NCI-H2081 (cell line): ENCODE measurements at places on chromosomes 2 and 18.

DNA sequence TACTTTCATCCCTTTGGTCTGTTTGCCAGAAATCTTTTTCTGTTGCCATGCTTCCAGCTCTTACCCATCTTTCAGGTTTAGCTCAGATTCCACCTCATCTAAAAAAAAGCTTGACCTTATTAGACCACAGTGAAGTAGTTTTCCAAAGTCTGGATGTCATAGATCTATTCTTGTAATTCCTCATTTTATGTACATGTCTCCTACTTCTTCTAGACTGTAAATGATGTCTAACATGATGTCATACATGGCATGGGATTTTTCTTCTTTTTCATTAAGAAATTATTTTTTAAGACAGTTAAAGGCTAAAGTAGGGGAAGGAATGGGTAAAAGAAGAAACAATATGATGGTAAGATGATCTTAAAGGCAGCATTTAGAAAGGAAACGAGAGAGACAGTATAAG, 11.3 kb downstream of the GLS start:
- no peak for DNase-seq

DNA sequence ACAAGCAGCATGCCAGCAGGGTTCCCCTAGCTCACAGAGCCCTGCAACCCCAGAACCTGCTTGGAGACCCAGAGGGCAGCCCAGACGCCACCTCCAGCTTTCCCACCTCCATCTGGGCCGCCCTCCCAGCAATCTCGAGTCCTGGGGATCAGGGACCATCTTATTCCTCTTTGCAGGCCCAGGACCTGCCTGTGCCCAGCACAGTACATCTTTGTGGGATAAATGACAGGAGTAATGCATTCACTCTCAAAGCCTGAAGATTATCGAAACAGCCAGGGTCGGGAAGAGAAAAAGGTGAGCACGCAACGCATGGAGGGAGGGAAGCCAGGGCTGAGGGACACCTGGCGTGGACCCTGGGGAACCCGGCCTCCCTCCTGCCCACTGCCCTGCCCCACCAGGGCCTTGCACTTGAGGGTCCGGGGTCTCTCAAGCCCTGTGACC, 144.1 kb downstream of the NDUFA10 start:
- no peak for DNase-seq

DNA sequence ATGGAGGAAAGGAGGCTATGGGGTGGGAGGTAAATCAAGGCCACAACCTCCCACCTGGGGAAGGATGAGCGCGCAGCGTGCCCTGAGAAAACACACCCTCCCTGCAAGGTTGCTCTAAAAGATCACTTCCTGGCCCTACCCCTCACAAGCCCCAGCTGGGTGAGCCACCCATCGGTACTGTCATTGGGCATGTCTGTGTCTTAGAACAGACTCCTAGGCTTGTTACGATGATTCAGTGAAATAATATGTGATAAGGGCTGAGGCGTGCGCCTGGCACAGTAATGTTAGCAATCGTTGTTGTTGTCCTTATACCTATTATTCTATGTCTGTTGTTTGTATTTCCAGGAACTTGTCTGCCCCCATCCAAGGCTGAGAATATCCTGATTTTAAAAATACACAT, 175.1 kb downstream of the ZFP36L2 start:
- DNase-seq = no peak

DNA sequence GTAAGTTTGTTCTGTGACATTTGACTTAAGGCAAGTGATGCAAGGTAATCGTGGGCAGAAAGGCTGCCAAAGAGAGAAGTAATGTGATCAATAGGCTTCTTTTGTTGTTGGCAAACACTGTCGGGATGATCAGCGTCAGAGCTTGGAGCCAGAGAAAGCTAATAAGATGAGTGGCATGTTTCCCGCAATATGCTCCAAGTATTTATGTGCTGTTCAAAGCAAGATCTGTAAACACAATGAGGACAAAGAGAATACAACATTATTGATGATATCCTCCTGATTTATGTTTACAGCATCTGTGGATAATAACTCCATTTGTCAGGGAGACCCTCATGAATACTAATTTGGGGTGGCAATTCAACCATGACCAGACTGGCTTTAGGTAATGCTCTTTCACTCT, 603.3 kb downstream of the TDRD15 start:
- no peak for DNase-seq

GRCh38 chr2:25939257-25939668, 43.0 kb downstream of the KIF3C start:
- no peak for DNase-seq

DNA sequence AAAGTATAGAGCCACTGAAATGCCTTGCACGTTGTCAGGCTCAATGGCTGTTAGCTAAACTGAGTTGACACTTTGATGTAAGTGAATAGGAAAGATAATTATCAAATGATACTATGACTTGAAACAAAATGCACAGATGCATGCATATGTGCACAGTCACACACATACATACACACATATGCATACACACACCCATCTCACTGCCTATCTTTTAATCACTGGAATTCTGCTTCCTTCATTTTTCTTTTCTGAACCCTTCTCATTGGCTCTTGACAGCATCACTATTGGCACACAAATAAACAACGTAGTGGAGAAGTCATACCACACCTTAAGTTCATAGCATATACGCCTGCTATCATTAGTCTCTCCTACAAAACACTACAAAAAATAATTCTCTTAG, 154.9 kb upstream of the NCKAP5 start:
- DNase-seq = no peak

DNA sequence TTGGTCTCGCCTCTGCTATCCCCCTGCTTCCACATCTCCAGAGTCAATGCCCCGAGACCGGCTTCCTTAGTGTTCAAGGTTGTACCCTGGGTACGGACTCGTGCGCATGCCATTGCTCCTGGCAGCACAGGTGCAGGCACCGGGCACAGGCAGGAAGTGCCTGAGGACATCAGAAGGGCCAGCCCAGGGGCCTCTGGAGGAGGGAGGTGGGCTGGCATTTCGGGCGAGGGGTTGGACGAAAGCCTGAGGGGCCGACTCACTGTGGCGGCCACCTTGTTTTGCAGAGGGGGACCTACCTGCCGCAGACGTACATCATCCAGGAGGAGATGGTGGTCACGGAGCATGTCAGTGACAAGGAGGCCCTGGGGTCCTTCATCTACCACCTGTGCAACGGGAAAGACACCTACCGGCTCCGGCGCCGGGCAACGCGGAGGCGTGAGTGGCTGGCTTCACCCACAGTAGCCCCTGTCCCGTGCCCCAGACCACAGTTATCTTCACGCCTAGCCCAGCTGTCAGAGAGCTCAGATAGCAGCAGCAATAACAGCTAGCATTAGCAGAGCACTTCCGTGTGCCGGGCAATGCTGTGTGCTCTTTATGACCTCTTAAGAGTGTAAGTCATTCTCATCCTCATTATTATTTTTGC, 12.5 kb downstream of the ITM2C start:
- no peak for DNase-seq

GRCh38 chr2:237306083-237306786, 107.7 kb downstream of the COL6A3 start:
- no peak for DNase-seq

DNA sequence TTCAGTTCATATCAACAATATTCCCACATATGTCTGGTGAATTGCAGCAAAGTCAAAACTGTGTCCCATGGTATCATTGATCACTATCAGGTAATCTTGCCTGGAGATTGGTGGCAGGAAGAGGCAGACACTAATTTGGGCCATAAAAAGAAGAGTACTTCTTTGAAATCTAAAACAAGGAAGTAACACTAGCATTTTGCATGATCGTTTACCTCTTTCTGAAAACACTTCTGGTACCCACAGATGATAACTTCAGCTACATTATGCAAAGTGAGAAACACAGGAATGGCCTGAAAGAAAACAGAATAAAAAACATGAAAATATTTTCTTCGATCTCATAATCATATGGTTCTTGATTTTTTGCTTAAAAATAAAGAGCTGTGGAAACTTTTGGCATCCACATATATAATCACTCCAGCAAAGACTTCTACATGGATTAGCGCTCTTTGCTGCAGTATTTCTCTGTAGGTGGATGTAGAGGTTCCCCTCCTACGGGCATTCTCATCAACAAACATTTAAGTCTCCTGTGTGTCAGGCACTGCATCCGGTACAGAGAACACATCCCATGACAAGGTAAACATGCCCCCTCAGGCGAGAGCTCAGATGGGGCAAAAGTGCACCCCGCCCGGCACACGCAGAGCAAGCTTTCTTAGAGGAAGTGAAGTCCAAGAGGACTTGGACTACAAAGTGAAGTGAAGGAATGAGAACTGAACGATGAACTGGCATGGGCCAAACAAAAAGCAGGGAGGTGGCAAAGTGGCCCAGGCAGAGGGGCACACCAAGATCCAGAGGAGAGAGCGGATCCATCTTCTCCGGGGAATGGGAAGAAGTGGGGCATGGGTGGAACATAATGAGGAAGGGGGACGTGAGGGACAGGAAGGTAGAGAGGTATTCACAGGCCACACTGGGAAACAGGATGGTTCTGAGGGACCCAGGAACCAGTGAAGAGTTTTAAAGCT, 68.0 kb upstream of the RIOK3 start:
- DNase-seq = no peak

GRCh38 chr2:88903749-88904353, 212.4 kb downstream of the RPIA start:
- peak; percentile 59 for DNase-seq

DNA sequence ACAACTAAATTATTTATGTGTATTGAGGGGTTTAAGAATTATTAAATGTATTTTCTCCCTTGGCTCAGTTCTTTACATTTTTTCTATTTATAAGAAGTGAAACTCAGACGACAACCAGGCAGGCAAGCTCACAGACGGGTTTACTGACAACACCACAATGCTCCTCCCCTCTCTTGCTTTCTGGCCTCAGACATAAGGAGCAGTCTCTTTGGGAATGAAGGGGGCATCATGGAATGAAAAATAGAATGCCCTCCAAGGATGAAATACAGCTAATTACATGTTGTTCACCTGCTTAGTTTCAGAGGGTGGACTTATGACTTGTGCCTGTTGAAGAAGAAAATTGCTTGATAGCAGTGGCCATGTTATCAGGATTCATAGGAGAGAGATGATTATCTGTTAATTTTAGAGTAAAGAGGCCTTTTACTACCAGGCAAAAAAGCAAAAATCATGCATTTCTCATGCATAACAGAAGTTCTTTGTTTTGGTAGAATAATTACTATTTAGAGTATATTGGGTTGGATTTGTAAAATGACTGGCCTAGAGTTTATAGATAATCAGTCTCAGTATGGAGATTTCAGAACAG, 172.1 kb upstream of the LRRTM1 start:
- DNase-seq = no peak

DNA sequence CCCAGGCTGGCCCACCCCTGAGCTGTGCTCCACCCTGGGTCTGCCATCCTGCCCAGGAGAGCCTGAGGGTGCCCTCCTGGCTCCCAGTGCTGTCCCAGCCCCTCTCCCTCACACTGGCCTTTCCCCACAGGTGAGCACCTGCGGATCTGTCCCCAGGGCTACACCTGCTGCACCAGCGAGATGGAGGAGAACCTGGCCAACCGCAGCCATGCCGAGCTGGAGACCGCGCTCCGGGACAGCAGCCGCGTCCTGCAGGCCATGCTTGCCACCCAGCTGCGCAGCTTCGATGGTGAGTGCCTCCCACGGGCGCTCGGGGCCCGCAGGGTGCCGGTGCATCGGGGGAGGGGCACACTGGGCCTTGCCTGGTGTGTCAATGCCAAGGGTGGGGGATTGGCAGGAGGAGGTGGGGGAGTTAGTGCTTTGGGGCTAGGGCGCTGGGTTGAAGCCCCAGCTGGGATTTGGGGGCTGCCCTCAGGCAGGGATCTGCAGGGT, 23.5 kb downstream of the GPC1 start:
- no peak for DNase-seq

DNA sequence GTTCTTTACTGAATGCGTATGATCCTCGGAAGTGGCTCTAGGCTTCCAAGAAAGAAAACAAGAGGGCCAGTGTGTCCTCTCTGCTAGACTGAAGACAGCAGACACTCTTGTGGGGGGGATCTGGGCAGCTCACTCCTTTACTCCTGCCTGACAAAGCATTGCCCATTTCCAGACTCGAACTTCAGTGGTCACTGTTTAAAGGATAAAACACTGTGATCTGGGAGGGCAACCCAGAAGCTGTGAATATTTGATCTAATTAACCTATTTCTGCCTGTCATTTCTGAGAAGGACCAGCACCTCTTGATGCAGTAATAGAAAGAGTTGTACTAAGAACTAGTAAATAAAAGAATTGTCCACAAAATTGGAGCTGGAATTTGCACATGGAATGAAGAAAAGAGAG, 24.5 kb upstream of the CCDC68 start:
- no peak for DNase-seq

- DNase-seq = no peak
These were observed 25.5 kb upstream of the EXOC6B start for GRCh38 chr2:72851333-72851732.

DNA sequence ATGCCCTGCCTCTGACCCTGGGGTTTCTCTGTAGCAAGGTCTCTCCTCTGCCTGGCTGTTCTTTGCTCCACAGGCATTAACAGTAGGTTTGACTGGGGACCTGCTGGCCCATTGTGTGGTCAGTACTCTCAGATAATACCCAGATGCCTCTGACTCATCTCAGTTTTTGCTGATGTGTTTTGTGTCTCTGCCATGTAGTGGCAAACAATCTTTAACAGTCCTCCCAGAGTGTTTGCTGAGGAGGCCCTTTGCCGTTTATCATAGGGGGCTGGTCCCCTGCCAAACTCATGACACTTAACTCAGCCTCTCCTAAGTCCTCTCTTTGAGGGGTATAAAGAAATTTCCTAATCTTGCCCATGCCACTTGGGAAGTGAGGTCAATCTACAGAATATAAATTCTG, 793.7 kb upstream of the FANCL start:
- DNase-seq = peak; percentile 26

- DNase-seq = no peak
These were observed 909.4 kb upstream of the GYPC start for GRCh38 chr2:125746321-125747164.

DNA sequence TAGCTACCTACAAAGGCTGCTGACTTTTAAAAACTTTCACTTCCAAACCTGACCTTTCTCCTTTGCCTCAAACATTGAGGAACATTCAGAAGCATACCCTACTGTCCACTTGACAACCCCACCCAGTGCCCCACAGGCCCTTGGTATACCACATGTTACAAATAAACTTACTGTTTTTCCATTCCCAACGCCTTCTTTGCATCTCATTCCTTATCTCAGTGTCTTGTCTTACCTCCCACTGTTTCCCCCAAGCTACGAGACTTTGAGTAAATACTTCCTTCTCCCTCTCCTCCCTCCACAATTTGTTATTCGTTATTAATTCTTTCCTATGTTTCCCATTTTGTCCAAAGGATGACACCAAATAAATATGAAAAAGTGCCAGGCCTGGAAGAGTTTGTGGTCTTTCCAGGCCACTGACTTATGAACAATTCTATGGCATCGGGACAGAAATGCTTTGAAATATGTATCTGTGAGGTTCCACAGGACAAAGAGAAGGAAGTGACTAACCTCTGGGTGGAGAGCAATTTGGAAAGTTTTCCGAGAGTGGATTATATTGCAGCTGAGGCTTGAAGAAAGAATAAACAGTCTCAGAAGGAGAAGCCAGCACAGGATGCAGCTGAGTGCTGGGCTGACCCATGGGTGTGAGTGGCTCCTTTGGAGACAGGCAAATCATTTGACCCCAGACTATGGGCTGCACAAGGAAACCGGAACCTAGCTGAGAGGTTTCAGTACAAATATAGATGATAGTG, 409.0 kb downstream of the LPIN1 start:
- DNase-seq = no peak

GRCh38 chr2:22885245-22885644, 499.7 kb upstream of the KLHL29 start:
- no peak for DNase-seq
